ENCODE measurements at places on chromosomes 2 and 18.

- DNase-seq: no peak
These were observed 99.3 kb downstream of the TPO start for GRCh38 chr2:1512321-1513289.

GRCh38 chr2:165927353-165927752, 26.2 kb downstream of the TTC21B start:
- DNase-seq: no peak

GRCh38 chr18:50163505-50163904, 31.4 kb downstream of the MYO5B start:
- DNase-seq: no peak

- DNase-seq: peak; percentile 70
These were observed 10.3 kb downstream of the ITGA6 start for GRCh38 chr2:172437419-172438341.

DNA sequence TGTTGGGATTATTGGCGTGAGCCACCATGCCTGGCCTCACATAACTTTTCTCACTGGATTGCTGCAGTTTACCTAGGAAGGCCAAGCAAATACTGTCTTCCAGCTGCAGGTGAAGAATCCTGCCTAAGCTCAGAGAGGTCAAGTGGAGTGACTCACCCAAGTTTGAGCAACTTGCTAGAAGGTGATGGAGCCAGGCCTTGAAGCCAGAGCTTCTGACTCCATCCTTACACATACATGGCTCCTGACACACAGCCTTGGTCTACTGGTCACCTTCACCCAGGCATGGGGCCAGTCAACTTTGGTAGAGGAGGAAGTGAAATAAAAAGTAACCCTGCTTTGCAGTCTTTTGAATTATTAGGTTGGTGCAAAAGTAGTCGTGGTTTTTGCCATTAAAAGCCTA, 93.5 kb downstream of the VWA3B start:
- no peak for DNase-seq

DNA sequence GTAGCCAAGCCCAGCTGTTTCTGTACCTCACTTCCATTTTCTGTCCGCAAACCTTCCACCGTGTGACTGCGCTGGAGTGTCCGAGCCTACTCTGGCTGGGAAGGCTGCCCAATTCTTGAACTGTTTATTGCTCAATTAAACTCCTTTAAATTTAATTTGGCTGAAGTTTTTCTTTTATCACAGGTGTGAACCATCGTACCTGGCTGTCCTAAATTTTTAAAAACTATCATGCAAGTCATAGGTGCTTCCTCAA, 6.2 kb upstream of the RNU2-63P start:
- DNase-seq: no peak

DNA sequence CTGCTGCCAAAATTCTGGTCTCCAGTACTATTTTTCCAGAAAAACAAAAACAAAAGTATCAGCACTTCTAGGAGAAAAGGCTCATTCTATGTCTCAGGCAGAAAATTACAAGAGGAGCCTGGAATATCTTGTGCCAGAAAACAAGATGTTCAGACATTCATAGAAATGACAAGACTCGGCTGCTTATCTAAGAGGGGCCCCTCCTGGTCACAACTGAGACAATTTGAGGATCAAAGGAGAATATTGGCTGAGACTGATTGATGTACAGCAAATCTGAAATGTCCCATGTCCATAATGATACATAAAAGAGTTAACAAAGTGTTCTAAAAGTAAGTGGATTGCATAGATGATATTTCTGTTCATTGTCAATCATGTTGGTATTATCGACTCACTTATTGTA, 2.4 kb upstream of the RPS7 start:
- DNase-seq: no peak

DNA sequence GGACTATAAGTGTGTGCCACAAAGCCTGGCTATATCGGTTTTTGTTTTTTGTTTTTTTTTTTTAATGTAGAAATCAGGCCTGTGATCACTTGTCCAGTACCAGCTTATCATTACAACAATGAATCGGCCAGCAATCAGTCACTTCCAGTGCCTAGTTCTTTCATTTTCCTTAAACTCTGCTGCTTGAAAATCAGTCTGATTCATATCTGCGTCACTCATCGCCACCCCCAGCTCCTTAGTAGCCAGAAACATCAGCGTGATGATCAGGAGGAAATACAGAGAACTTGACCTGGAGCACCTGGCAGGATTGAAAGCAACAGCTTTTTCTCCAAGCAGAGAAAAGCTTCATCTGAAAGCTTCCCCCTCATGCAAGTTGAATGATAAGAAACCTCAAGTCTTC, 75.4 kb downstream of the SPTBN1 start:
- DNase-seq: no peak

- DNase-seq: no peak
These were observed 40.2 kb downstream of the SNED1 start for GRCh38 chr2:241038374-241039180.

- no peak for DNase-seq
These were observed 50.8 kb downstream of the EMILIN2 start for GRCh38 chr18:2897448-2898185.

GRCh38 chr18:37669991-37670534, 104.5 kb upstream of the CELF4 start:
- DNase-seq: no peak

DNA sequence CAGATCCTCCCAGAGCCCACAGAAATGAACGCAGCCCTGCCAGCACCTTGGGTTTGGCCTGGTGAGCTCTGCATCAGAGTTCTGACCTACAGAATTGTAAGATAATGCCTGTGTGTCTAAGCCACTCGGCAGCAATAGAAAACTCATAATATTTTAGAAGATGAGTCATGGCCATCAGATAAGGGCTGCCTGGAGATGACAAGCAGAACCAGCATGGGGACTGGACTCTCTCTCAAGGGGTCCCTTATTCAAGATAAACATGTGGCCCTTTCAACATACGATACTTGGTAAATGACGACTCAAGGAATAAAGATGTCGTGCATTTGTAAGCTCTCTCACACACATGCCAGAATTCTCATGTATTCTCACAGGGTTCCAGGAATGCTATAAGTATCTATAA, 8.5 kb upstream of the AGAP1 start:
- no peak for DNase-seq

GRCh38 chr2:162028511-162028910, 45.5 kb downstream of the DPP4 start:
- no peak for DNase-seq

GRCh38 chr2:154699575-154699930, 1.1 kb downstream of the KCNJ3 start:
- no peak for DNase-seq

- no peak for DNase-seq
These were observed 47.2 kb downstream of the NETO1 start for GRCh38 chr18:72820571-72820970.

DNA sequence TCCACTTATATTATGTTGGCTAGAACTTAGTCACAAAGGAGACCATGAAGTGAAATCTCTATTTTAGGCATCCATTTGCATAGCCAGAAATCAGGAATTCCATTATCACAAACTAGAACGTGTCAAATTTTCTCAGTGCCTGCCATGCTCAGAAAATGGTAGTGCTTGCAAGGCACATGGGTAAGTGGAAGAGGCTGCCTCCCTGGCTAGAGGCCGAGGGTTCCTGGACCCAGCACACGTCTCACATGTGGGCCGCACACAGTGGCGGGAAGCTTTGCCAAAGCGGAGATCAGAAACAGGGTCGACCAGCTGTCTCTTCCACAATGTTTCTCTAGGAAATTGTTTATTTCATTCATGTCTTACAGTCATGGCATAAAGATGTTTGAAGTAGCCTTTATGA, 42.3 kb downstream of the TRAF3IP1 start:
- DNase-seq: no peak

GRCh38 chr2:212227755-212228154, 310.8 kb downstream of the ERBB4 start:
- DNase-seq: no peak

DNA sequence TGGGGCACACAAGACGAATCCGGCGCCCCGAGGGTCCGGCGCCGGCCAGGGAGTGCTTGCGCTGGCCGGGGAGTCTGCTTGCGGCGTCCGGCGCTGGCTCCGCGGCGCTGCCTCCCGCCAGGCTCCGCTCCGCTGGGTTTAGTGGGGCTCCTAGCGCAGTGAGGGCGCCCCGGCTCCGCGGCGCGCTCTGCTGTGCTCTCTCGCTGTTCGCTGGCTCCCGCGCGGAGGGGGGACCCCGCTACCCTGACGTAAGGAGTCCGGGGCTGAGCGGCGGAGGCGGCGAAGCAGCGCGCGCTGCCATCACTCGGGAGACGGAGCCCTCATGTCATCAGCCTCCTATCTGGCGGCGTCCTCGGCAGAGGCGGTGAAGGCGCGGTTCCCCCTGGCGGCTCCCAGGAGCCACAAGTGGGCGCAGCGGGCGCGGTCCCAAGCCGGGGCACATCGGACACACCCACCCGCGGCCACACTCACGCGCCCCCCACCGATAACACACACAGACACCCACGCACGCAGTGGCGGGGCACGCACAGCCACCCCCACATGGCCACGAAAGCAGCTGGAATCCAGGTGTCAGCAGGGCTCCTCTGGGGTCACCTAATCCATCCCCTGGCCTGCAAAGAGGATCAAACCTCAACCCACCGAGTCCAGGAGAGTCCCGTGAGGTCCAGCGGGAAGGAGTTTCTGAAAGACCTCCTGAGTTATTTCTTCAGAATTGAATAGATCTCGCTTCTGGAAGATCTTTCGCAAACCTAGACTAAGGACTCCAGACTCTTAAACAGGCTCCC, at the start of gene C1QL2:
Gene C1QL2, minus strand, starts transcription at position 189 of the 785 bp plus-strand sequence. CDS start 482 bp downstream, outside the sequence.
- DNase-seq: no peak

- DNase-seq: no peak
These were observed 1.6 kb upstream of the CXXC1 start for GRCh38 chr18:50289108-50289443.

DNA sequence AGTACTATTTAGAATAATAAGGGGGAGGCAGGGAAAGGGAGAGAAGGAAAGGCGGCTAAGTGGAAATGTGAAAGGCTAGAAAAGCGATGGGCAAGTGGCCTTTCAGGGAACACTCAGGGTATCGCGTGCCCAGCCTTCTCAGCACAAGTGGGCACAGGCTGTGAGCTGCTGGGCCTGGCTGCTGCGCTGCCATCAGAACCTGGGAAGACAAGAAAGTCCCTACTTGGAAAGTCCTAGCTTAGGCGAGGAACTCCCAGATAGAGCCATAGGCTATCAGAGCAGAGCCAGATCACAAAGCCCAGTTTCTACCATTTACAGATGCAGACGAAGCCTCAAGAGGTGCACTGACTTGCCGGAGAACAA, 9.8 kb upstream of the FZD7 start:
- DNase-seq: no peak

GRCh38 chr2:204470178-204470620, 75.1 kb upstream of the PARD3B start:
- DNase-seq: no peak

DNA sequence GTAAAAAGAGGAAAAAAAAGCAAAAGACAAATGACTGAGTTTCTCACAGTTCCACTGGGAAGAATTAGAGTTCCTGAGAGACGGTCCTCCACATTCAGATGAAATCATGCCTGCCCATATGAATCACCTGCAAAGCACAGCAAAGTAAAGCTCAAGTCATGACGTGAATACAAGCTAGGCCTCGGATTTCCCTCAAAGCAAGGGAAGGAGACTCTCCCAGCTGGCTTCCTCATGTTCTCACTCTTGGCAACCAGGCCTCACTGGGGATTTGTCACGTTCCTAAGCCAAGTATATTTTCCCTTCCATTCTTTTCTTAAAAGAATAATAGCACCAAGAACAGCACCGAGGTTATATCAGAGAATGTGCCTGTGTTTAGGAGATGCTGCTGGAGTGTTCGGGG, 47.0 kb downstream of the CYP27C1 start:
- no peak for DNase-seq

DNA sequence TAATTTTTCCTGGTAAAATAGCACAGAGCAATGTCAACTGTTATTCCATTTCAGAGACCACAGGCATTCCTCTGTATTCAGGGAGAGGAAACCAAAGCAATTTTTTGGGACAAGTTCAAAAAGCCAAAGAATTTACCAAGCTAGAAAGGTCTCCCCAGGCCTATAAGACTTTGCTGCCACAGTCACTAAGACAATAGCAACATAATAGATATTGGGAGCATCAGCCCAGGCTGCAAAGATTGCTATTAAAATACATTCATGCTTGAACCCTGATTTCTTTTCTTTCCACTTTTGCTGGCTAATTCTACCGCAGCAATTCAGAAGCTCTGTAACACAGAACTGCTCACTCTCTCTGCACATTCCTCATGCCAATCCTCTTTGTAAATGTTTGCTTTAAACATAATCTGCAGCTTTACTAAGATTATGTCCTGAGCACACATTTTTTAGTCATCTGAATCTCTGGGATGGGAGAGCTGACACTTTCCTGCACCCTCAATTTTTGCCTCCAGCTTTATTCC, 76.3 kb downstream of the CLHC1 start:
- no peak for DNase-seq

- DNase-seq: no peak
These were observed 44.2 kb downstream of the GLI2 start for GRCh38 chr2:120779781-120780283.

- no peak for DNase-seq
These were observed 18.5 kb downstream of the PDCL3 start for GRCh38 chr2:100581277-100581612.

DNA sequence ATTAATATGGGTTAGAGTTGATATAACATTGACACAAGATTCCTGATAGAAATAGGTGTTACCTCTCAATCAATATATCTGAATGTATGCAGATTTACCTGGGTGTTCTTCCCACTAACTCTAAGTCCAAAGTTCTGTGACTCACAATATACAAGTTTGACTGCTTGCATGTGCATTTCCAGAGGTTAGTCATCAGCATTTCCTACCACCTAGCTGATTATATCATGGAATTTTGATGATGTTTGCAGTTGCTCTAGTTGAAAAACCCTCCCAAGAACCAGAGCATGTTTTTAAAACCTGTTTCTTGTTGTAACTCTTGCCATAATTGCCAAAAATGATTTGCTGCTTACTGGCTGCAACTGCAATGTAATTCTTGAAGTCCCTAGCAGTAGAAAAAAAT, 15.0 kb upstream of the DSG1 start:
- DNase-seq: no peak

DNA sequence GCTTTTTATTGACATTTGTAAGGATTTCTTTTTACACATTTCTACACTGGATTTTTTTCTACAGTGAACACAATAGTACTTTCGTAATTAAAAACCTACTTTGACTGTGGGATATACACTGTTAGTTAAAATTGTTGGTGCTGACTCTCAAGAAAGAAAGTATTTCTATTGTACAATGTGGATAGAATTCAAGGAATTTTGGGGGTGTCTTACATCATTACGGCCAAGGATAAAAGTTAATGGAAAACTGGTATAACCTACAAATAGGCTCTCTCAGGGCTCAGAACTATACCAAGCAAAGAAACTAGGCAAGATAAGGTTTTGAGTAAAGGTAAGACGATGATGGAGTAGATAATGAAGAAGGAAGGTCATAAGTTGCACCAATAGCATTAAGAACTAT, 198.4 kb upstream of the PARD3B start:
- DNase-seq: no peak

GRCh38 chr2:26588576-26588975, 52.6 kb downstream of the CIB4 start:
- DNase-seq: no peak
